ENCODE measurements at places on chromosomes 4 and X. TPM values are rescaled to one million over a fixed set of nuclear protein-coding genes. Genes with fewer than 3 reads are reported as not detected.

- no peak for DNase-seq
Observed at GRCh38 chr4:143641361-143641760, 59.1 kb downstream of the FREM3 start.

GRCh38 chrX:68717663-68718442, 70.4 kb downstream of the STARD8 start:
- DNase-seq = no peak

- no peak for DNase-seq
Observed at GRCh38 chrX:110359273-110359672, 625 bp downstream of the RTL9 start.

GRCh38 chr4:24836661-24837242, 41.4 kb downstream of the SOD3 start:
- DNase-seq = no peak

- DNase-seq = no peak
Observed at GRCh38 chr4:63232058-63232457, 1177.2 kb downstream of the TECRL start.

GRCh38 chrX:153769865-153770600, 6.0 kb downstream of the PLXNB3 start:
- DNase-seq = no peak

DNA sequence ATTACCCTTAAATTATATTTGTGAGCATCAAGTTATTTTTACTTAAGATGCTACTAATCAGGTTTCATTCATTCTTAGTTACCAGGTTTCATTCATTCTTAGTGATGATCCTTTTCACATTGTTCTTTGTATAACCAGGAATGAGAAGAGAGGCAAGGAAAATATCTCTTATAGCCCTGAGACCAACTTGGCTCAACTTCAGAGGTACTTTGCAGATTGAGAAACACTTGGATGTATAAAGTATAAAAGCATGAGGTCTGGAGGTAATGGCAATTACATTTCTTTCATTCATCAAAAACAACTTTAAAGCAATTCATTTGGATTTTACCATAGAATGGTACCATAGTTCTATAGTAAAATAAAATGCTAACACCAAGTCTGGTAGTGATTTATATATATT, 231.0 kb downstream of the PRDM5 start:
- no peak for DNase-seq

DNA sequence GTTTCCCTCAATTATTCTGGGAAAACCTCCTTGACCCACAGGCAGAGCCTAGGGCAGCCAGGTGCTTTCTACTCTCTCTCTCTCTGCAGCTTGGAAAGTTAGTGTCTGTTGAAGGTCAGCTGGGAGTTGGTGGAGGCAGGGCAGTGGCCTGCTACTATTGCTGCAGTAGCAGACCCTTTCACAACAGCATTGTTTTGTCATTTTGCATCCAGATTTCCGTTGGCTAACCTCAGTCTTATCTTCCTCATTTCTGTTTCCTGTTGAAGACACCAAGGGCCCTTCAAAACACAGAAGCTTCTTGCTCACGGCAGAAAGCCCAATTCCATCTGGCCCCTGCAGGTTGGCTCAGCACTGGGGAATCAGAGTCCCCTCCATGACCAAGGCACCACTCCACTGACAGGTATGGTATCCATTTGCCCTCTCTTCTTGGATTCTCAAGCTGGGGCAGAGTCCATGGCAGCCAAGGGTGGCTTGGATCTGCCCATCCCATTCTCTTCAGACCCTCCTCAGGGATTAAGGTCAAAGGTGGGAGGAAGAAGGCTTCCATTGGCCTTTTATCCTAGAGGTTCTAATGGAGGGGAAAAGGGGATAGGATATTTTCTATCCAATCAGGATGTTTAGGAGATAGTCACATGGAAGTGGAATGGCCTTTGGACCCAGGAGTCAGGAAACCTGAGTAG, 24.6 kb downstream of the VSIG4 start:
- no peak for DNase-seq

DNA sequence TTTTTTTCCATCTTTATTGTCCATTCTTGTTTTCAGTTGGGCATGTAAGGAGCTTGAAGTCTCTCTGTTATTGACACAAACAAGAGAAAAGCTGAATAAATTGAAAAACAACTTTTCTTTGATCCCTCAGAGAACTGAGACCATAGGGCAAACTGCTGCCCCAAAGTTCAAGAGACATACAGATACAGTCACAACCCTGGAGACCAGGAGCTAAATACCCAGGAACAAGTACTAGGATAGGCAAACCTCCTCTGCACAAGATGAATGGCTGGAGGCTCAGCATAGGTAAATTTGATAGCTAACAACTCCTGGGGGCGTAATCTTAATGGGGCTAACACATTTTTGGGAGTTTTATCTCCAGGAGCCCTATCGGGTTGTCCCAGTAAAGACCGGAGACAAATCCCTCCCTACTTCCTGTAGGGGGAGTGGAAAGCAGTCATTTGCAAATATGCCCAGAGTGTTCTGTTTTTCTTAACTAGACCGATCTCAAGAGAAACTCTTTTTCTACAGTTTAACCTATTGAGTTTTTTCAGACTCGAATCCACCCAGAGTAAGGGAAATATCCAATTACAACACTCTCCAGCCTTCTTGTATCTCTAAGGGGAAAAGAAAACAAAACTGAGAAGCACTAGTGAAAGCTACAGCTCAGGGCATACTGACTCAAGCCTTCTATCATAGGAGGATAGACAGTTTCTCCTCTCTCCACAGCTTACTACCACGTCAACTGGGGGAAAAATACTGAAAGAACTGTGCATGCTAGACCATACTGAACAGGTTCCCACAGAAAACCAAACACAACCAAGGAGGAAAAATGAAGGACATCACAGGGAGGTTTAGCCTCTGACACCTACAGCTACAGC, 23.1 kb downstream of the MAGEA8 start:
- no peak for DNase-seq

- peak; percentile 6 for DNase-seq
Observed at GRCh38 chr4:3267576-3268394, 18.8 kb downstream of the MSANTD1 start.

GRCh38 chrX:55107911-55108310, 19.1 kb downstream of the PAGE2 start:
- DNase-seq = no peak

DNA sequence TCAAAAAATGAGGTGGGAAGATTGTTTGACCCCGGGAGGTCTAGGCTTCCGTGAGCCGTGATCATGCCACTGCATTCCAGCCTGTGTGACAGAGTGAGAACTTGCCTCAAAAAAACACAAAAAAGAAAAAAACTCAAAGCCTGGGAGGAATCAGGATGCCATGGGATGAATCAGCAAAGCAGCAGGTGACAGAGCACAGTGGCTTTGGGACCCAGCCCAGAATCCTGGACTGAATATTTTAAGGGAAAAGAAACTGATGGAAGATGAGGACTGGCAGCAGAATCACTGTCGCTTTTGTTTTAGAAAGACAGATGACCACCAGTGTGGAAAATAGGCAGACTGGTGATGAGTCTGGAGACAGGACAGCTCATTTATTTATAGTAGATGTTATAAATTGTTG, 16.6 kb downstream of the S100G start:
- no peak for DNase-seq

GRCh38 chr4:173192375-173193162, 24.0 kb downstream of the GALNT7 start:
- DNase-seq = no peak

GRCh38 chrX:132822634-132823012, 135.8 kb downstream of the HS6ST2 start:
- no peak for DNase-seq

- DNase-seq = no peak
Observed at GRCh38 chrX:66760651-66761050, 121.8 kb upstream of the EDA2R start.

GRCh38 chrX:112687189-112687691, 7.5 kb upstream of the LHFPL1 start:
- DNase-seq = no peak

The PCDH18 gene
- total RNA-seq = 8.4 TPM

The GAB1 gene
- total RNA-seq = 33.5 TPM

The NCAPG gene
- 22.0 TPM for total RNA-seq

The CXorf38 gene
- total RNA-seq = 7.9 TPM

The CLDN22 gene
- total RNA-seq = not detected

The VCX gene
- total RNA-seq = not detected

The SHISA3 gene
- 0.40 TPM for total RNA-seq

The ATG4A gene
- 15.1 TPM for total RNA-seq

The CT45A2 gene
- total RNA-seq = not detected

The PLRG1 gene
- 96.3 TPM for total RNA-seq

The GATA1 gene
- total RNA-seq = not detected

The TXK gene
- 3.0 TPM for total RNA-seq

All from progenitor cell of endocrine pancreas (in vitro differentiated cells).